Activated CD8-positive, alpha-beta memory T cell treated with anti-CD3 and anti-CD28 coated beads for 4 hours (primary cell): ENCODE measurements at places on chromosomes 2 and 18.

GRCh38 chr18:14930076-14930475 lies 182.1 kb downstream of the ANKRD30B start:
- DNase-seq: no peak

- DNase-seq: no peak
These were observed 4.6 kb downstream of the SP140 start for GRCh38 chr2:230230087-230230486.

DNA sequence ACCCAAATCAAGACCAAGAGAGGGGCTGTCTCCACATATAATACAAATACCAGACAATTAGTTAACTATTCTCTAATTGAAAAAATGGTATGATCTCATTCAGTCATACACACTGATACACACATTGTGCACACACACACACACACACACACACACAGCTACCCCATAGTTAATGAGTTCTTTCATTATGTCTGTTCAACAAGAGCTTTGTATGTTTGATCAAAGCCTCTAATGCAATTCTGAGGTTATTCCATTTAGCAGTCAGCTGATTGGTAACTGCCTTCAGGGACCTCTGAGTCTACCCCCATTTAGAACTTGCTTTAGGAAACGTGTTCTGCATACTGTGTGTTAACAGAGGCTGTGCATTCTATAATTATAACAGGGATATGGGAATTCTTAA lies 741.4 kb upstream of the LRRTM4 start:
- DNase-seq: no peak

DNA sequence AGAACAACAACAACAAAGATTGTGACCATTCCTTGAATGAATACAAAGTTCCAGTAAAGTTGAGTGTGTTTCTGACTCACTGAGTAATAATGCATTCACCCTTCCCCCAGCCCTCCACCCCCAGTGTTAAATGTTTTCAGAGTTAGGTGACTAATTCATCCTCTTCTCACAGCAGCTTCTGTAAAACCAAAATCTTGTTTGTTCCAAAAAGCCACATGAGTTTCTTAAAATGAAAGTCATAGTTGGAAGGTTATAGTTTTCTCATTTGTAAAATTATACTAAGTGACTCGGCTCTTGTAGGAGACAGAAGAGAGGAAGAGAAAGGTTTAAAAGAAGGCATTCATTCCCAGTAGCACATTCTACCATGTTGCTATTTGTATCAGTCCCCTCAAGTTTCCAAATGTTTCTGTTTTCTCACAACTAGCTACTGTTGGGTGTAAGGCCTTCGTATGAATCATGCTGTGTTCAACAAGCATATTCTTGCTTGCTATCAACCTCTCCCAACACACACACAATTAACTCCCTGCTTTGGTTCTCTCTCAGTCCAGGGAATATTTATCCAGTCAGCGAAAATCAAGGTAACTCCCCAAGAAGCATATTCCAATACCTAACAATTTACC lies 75.3 kb downstream of the MBD2 start:
- peak; percentile 23 for DNase-seq

GRCh38 chr18:13544953-13545352 lies 181.4 kb downstream of the FAM210A start:
- DNase-seq: no peak

- DNase-seq: no peak
These were observed 86.3 kb downstream of the R3HDM1 start for GRCh38 chr2:135617501-135618015.

DNA sequence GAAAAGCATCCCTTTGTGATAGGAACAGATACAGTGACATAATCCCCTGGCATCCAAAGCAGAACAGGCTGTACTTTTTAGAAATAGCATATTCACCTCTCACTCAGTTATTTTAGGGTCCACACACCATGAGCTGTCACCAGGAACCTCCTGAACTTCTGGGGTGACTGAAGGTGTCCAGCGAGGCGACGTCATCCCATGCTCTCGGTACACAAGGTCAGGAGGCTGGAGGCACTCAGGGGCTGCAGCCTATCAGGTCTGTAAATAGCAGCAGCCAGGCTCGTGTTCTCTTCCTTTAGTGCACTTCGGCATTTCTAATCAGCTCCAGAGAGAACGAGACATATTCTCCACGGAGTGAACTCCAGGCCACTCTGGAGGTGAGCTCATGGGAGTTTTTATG lies 98.3 kb downstream of the GATA6 start:
- no peak for DNase-seq

DNA sequence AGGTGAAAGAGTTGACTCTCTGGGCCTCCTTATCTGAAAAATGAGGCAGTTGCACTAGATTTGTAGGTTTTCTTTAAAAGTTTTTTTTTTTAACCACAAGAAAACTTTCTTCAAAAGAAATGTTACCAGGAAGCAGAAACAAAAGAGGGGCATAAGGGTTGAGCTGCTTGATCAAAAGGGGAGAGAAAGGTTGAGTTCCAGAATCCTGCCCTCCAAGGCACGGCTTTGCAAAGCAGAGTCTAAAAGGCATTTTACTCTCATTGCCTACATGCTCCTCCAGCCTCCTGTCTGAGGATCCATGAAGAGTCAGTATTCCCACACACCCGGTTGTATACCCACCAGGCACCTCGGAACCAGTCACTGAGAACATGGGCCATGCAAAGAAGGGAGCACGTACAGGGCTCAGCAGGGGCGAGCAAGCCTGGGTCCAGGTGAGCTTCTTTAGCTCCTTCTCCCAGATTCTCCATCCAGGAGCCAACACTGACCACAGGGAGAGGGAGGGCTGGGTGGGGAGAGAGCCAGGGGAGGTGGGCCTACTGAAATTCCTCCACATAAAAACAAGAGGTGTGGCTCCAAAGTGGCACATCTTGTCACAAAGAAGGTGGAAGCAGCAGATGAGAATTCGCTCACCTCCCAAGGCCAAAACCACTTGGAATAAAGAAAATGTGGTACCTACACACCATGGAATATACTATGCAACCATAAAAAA lies 116.0 kb upstream of the EPC2 start:
- no peak for DNase-seq

- DNase-seq: no peak
These were observed 98.1 kb upstream of the CDC42EP3 start for GRCh38 chr2:37769551-37769950.

GRCh38 chr2:204486805-204487204 lies 58.5 kb upstream of the PARD3B start:
- DNase-seq: no peak

DNA sequence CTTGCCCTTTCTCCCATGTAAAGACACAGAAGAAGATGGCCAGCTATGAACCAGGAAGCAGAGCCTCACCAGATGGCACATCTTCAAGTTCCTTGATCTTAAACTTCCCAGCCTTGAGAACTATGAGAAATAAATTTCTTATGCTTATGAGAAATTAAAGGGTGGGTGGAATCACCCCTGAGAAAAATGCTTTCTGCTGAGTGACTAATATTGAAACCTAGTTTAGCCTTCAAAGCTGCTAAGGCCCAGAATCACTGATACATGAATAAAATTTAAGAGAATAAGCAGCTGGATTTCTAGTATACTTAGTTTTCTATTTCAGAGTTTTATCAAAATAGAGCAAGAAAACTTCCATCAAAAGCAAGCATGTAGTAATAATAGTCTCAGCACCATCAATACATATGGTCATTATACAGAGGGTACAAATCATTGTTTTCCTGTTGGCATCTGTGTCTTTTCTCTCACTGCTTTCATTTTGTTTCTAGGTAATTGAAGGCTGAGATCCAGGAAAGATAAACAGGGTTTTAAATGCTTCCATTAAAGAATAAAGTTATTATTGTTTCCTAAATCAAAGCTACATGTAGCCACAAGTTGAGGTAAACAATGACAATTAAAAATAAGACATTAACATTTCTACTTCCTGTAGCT lies 53.3 kb upstream of the COL5A2 start:
- DNase-seq: no peak

- no peak for DNase-seq
These were observed 7.7 kb downstream of the MDH1 start for GRCh38 chr2:63596401-63596883.

DNA sequence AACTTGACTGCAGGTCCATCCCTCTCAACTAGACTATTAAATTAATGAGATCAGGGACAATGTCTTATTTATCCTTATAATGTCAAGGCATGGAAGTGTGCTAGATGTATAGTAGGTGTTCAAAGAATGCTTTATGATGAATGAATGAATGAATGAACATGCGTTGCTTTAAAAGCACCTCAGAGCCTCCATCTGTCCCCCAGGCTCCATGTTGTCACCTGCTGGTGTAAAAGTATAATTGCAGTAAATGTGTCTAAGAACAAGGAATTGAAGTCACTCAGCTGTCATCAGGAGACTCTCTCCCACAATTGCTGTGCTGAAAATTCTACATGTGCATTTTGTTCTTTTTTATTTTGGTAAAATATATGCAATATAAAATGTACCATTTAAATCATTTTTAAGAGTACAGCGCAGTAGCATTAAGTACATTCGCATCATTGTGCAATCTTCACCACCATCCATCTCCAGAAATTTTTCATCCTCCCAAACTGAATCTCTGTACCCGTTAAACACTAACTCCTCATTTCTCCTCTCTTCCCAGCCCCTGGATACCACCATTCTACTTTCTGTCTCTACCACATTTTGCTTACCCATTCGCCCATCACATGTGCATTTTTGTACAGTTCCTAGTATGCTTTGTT lies 52.6 kb downstream of the GNAL start:
- DNase-seq: no peak

DNA sequence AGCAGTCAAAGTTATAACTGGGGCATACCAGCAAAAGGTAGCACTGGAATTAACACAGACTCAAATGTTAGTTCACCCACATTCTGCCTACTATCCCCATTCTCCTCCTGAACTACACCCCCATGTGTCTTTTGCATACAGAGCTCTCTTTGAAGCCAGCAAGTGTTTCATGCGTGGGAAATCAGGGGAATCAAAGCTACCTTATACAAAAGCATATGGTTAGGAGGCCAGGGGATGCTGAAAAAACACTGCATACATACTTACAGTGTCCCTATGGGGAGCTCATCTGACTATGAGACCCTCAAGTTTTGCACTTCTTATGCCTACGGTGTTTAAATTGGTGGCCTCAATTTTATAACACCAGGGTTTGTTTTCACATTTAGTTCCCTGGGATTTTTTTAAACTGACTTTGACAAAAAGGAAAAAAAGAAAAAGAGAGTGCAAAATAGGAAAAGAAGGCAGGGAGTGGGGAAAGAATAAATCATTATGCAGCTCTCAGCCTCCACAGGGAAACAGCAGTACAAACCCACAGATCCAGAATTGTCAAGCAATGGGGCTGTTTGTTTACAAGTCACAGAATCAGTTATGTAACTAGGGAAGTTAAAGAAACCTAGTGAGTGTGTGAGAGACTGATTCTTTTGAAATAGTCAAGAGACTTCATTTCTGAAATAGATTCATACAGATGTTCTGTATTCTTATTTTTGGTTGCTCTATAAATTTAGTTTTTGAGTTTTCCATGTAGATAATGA lies 20.1 kb upstream of the PPP3R1 start:
- DNase-seq: no peak

GRCh38 chr2:201285499-201285898 lies 25.2 kb downstream of the CASP8 start:
- DNase-seq: no peak

- DNase-seq: no peak
These were observed 17.9 kb upstream of the SFXN5 start for GRCh38 chr2:73089270-73090030.

- DNase-seq: no peak
These were observed 274.2 kb downstream of the DYSF start for GRCh38 chr2:71727562-71727961.

DNA sequence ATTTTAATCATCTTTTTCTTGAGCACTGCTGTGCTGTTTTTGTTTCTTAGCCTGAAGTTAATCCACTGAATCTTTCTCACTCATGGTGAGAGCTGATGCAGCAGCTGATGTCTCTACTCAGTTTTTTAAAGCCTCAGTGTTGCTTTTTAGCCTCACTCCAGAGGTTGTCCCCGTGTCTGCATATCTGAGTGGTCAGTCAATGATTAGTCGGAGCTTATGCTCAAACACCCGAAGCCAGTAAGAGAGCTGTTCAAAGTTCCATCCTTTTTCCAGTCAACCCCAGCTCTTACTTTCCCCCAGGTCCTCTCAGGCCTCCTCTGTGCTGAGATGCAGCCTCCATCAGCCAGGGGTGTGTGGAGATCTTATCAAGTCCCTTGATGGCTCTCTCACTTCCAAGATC lies 81.1 kb downstream of the MBOAT2 start:
- no peak for DNase-seq

DNA sequence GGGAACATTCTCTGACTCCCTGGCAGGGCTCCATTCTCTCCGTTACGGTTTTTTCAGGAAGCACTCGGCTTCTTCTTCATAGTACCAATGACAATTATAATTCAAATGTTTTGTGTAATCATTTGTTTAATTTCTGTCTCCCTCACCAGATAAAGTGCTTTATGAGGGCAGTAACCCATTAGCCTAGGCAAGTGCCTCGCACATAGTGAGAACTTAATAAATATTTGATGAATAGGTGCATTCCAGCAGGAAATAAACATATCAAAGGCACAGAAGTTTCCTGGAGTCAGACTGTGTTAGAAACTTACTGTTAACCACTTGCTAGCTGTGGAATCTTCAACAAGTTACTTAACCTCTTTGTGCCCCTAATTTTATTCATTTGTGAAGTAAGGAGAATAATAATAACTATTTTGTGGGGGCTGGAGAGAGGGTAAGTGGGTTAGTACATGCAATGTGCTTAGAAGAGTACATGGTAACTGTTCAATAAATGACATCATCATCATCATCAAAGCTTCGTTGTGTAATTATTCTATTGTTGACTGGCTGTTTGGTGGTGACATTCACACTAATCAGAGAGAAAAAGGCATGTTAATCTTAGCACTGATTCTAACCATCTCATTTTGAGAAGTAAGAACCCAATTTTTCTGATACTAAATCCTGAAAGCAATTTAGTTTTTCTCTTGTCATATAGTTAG lies 352.3 kb downstream of the INSIG2 start:
- no peak for DNase-seq

DNA sequence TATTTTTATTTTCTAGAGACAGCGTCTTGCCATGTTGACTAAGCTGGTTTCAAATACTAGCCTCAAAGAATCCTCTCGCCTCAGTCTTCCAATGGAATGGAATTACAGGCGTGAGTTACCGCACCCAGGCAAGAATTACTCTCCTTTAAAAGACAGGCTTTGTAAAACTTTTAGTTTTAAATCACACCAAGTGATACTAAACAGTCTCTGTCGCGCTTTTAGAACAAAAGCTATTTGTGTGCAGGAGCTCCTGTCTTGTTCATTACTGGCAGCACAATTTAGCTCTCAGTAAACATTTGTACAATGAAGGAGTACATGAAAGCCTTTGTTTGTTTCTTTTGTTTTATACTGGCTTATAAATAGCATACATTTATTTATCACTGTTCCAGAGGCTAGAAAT lies 1719.2 kb upstream of the PIK3C3 start:
- no peak for DNase-seq

GRCh38 chr2:172856606-172857005 lies 121.0 kb downstream of the RAPGEF4 start:
- no peak for DNase-seq

- no peak for DNase-seq
These were observed 1.0 kb downstream of the AGAP1 start for GRCh38 chr2:235494716-235495372.

- no peak for DNase-seq
These were observed 51.3 kb upstream of the ZNF397 start for GRCh38 chr18:35189510-35189909.

- DNase-seq: no peak
These were observed 21.8 kb downstream of the SNED1 start for GRCh38 chr2:241020201-241020600.
